Epithelial cell of proximal tubule (primary cell): ENCODE measurements at places on chromosomes 2 and 18.
A peak's percentile ranks its signal among the peaks of the same experiment; 100 is the strongest.

GRCh38 chr18:6751222-6751621 is 21.7 kb downstream of the ARHGAP28 start:
- no peak for DNase-seq

DNA sequence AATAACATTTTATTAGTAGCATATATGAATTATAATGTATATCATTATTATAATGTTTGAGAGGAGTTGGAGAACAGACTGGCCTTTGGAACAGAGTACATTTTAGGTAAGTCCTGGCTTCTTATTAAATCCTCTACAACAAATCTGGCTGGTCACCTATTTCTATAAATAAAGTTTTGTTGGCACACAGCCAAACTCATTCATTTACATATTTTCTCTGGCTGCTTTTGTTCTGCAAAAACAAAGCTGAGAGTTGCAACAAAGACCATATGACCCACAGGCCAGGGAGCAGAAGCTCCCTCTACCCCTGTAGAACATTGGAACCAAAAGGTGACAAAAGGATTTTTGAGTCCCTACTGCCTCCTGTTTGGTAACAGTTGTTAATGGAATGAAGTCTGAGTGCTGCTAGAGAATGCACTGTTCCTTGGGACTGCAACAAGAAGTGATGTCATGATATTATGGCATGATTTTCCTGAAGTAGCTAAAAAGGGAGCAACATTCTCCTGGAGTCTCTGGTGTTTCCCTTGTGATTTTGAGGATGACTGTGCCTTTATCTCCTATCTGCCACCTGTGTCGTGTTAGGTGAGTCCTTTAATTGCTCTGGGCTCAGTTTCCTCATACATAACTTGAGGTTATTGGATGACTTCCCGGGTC is 22.0 kb upstream of the SP9 start:
- no peak for DNase-seq

GRCh38 chr18:4106407-4107033 is 348.6 kb downstream of the DLGAP1 start:
- peak; percentile 4 for DNase-seq

GRCh38 chr18:63088262-63088661 is 231.3 kb downstream of the BCL2 start:
- DNase-seq = no peak

DNA sequence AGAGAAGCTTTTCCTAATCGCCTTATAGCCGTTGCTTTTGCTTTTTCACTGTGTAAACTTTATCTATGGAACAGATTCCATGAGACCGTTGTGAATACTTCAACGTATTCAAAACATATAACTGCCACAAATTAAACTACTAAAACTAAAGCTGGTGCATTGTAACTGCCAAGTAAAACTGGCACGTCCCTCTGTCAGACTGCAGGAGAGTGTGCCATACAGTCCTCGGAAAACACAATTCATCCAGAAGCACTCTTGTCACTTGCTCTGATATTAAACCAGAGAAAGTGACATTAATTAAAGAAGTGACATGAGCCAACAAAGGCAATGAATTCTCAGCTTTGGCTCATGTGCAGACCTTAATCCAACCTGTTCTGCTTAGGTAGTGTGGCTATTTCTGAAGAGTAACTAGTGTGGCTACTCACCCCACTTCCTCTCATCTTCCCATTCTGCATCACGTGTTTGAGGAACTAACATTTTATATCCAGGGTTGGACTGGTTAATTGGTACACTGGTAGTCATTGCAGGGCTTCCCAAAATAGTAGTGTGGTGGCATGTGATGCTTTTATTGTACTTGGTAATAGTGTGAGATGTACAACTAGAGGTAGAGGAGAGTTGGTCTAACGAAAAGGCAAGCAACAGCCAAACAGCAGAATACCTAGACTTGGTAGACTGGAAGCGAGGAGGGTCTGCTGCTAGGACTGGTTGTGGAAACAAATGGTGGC is 9.7 kb downstream of the VRK2 start:
- no peak for DNase-seq

GRCh38 chr2:55511508-55512124 is 7.9 kb upstream of the CFAP36 start:
- DNase-seq = no peak

DNA sequence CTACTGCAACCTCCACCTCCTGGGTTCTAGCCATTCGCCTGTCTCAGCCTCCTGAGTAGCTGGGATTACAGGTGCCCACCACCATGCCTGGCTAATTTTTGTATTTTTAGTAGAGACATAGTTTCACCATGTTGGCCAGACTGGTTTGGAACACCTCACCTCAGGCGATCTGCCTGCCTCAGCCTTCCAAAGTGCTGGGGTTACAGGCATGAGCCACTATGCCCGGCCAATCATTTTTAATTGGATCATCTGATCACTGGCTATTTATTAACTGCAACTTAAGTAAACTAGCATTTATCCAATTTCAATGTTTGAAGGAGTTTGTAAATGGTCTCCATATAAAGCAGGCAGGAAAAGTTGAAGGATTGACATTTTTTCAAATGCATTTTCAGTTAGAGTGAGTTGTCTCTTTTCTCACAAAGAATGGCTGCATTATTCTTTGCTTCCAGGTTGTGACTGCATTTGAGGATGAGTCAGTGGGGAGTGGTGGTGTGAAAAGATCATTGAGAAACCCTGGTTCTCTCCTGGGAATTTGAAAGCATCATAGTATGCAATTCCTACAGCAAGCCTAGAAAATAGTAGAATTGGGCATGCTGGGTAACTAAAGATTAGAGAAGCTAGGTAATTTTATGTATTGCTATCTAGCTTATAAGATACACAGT is 431.1 kb upstream of the ZEB2 start:
- peak; percentile 64 for DNase-seq

GRCh38 chr2:86764661-86765309 is 25.9 kb downstream of the CD8A start:
- DNase-seq = peak; percentile 12

GRCh38 chr18:45316127-45316526 is 299.1 kb upstream of the SLC14A2 start:
- DNase-seq = no peak

DNA sequence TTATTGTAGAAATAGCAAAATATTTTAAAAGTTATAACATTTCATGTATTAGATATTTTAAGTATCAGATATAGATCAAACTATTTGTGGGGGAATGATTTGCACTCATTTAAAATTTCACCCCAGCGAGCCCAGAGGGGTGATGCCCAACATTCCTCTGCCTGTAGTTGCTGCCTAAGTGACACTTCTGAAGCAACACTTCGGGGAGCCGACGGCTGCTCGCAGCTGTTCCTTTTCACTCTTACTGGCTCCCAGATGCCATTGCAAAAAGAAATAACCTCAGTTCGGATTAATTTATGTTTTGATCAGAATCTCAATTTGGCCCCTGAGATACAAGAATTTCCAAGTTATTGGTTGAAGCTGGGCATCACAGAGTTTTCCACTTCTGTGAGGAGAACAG is 603.8 kb downstream of the PLCL1 start:
- no peak for DNase-seq

GRCh38 chr18:38459131-38459994 is 893.8 kb upstream of the CELF4 start:
- DNase-seq = no peak
